ENCODE measurements at places on chromosomes 2 and 18. TPM values are rescaled to one million over a fixed set of nuclear protein-coding genes. Genes with fewer than 3 reads are reported as not detected.
A peak's percentile ranks its signal among the peaks of the same experiment; 100 is the strongest.

The TLX2 gene
- total RNA-seq = 0.53 TPM

The ADAM17 gene
- total RNA-seq = 32.7 TPM

The NPHP1 gene
- 0.64 TPM for total RNA-seq

The KHK gene
- 6.0 TPM for total RNA-seq

The KIAA2012 gene
- total RNA-seq = not detected

The EDAR gene
- 6.3 TPM for total RNA-seq

The FIGN gene
- not detected for total RNA-seq

The PLB1 gene
- total RNA-seq = 0.75 TPM

The ACTR3 gene
- total RNA-seq = 247 TPM

GRCh38 chr2:203790134-203790852 is 77.3 kb upstream of the CTLA4 start:
- no peak overlapping the region for H3K27ac ChIP-seq
- no peaks in the 10 kb centered on the region for H3K36me3 ChIP-seq
- H3K27me3 ChIP-seq = no peaks in the 10 kb centered on the region
- DNase-seq = no peak

DNA sequence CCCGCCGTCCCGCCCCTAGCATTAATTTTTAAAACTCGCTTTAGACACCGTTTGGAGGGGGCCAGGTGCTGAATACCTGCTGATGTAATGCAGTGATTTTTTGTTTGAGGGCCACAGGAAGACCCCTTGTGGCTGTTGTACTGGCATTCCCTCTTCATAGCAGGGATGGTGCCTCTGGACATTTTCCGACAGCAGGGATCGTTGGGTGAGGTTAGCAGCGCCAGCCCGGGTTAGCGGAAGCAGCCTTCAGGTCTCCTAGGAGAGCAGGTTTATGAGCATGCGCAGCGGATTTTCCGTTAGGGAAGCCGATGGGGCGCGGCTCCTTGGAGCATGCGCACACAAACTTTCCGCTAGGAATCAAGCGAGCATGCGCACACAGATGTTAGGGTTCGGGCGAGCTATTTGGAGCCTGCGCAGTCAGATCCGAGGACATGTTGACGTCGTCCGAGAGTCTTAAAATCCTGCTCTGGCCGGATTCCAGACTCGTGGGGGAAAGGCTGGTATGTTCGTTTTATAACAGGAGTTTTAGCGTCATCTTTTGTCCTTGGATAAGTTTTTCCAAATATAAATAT is 17.2 kb upstream of the C2orf74 start:
- H3K27me3 ChIP-seq = no peaks in the 10 kb centered on the region
- DNase-seq = peak; percentile 90
- peaks cover 10% of the 10 kb centered on the region for H3K4me1 ChIP-seq
- peaks cover 9% of the 10 kb centered on the region for H3K36me3 ChIP-seq
- peak overlapping the region; percentile 55 for H3K27ac ChIP-seq
- peak overlapping the region; percentile 85 for H3K4me3 ChIP-seq

DNA sequence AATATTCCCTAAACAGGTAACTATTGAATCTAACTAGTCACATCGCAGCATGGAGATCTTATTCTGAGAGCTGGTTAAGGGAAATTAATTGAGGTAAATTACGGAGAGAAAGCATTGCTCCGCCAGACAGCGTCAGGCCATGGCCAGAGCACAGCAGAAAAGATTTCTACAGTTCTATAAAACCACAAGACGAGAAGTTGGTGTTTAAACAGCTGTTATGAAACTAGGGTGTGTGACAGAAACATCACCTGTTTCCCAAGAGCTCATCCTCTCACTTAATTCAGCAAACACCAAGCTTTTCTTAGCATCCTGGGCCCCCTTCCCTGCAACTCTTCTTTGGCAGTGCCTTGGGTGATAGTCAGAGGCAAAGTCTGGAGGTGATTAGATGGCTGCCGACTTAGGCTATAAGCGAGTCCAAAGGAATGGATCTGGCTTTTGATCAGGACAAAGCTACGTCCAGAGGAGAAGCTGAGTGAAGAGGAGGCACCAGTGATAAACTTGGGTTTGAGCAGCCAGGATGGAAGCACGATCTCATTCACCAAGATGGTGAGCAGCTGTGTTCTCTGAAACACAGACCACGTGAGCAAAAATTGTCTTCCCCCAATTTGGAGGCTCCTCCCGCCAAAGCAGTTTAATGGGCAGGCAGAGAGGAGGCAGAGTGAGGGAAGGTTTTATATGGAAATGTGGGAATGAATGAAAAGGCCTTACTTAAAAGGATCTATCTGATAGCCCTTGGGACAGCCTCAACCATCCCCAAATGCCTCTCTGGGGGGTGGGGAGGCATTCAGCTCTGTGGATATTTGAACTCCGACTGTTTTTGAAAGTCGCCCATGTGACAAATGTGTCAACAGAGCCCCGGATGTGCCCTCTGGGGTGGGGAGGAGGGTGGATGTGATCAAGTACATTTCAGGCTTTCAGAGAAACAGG is 57.8 kb downstream of the PKDCC start:
- peak overlapping the region; percentile 48 for H3K4me3 ChIP-seq
- H3K27ac ChIP-seq = peak overlapping the region; percentile 100
- DNase-seq = peak; percentile 87
- H3K4me1 ChIP-seq = peaks cover 95% of the 10 kb centered on the region
- no peaks in the 10 kb centered on the region for H3K27me3 ChIP-seq

DNA sequence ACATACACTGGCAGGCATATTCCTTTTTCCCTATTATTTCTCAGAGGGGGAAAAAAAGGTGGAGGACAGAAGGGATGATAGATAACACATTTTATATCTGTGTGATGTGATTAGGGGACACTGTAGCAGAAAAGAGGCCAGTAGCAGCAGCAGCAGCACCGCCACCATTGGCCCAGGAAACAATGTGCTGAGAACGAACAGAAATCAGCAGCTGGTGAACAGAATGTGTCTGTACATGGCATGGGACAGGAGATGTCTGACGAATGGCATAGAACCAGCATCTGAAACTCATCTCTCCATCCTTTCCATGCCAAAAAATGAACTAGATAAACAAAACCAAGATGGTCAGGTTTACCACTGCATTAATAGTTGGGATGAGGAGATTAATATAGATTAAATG is 936.1 kb upstream of the ACVR2A start:
- no peak overlapping the region for H3K27ac ChIP-seq
- H3K27me3 ChIP-seq = no peaks in the 10 kb centered on the region
- no peak overlapping the region for H3K4me3 ChIP-seq
- H3K4me1 ChIP-seq = no peaks in the 10 kb centered on the region
- DNase-seq = no peak

GRCh38 chr2:143300536-143300935 is 171.3 kb downstream of the ARHGAP15 start:
- no peaks in the 10 kb centered on the region for H3K27me3 ChIP-seq
- no peak overlapping the region for H3K27ac ChIP-seq
- no peaks in the 10 kb centered on the region for H3K36me3 ChIP-seq
- H3K4me1 ChIP-seq = peaks cover 11% of the 10 kb centered on the region

DNA sequence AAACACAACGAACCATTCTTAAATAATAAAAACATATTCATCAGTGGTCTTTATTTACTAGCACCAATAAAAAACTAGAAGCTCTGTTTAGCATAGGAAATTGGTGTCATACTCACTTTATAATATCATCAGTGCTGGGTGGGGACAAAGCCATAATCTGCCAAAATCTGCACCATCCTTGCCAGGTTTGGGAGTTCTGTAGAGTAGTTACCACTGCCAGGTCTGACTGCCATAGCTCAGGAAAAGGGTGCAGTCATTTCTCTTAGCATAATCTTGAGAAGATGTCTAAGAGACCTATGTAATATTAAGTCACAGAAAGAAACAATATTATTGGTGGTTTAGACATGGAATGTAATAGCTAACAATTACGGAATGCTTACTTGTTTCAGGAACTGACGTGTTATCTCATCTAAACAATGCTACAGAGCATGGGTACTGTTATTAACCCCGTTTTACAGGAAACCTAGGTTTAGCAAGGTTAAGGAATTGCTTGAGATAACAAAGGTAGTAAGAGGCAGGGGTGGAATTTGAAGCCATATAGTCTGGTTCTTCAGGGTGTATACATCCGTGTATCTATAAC is 1.6 kb upstream of the MARCHF7 start:
- DNase-seq = no peak
- H3K4me1 ChIP-seq = peaks cover 36% of the 10 kb centered on the region
- H3K4me3 ChIP-seq = no peak overlapping the region
- H3K36me3 ChIP-seq = peaks cover 3% of the 10 kb centered on the region

- no peaks in the 10 kb centered on the region for H3K36me3 ChIP-seq
- H3K27ac ChIP-seq = no peak overlapping the region
- H3K27me3 ChIP-seq = no peaks in the 10 kb centered on the region
Observed at GRCh38 chr2:38152035-38152434, 76.1 kb upstream of the CYP1B1 start.

DNA sequence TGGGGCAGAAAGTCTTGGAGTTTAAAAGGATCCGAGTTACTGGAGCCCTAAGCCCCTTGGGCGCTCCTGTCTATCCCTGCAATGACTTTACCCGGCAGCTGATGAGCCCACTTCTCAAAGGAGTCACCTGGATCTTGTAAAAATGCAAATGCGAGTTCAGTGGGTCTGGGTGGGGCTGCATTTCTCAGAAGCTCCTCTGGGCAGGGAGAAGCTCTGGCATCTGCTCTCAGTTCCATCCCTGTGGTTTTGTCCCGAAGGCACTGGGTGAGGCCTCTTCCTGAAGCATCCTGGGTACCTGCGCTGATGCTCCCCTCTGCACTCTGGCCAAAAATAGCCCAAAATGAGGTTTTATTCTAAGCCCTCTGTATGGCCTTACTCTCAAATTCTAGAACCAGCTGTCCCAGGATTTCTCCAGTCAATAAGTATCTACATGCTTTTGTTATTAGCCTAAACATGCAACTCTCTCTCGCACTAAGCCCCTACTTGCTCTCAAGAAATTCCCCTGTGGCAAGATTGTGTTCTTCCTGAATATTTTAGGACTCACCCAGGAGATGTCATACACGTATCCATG is 167.8 kb upstream of the APCDD1 start:
- DNase-seq = no peak
- H3K27me3 ChIP-seq = no peaks in the 10 kb centered on the region
- H3K36me3 ChIP-seq = no peaks in the 10 kb centered on the region
- no peaks in the 10 kb centered on the region for H3K4me1 ChIP-seq
- H3K4me3 ChIP-seq = no peak overlapping the region

DNA sequence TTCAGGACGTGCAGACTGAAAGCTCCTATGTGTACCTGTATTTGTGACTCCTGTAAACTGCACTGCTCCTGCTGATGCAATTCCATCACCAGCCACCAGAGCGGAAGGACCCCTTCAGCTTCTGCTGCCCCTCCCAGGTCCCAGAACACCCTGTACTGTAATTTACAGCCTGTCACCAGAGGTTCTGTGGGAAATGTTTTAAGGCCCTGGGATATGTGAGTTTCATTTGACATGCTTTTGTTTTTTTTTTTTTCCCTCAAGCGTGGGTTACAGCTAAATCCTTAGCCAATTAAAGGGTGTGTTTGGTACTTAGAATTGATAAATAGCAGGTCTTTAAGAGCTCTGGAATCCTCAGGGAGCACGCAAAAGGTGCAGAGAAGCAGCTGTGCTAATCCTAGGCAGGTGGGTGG is 79.4 kb downstream of the KCTD1 start:
- H3K36me3 ChIP-seq = no peaks in the 10 kb centered on the region
- no peak overlapping the region for H3K27ac ChIP-seq
- H3K4me1 ChIP-seq = no peaks in the 10 kb centered on the region
- no peak overlapping the region for H3K4me3 ChIP-seq
- no peaks in the 10 kb centered on the region for H3K27me3 ChIP-seq

- no peaks in the 10 kb centered on the region for H3K27me3 ChIP-seq
- H3K27ac ChIP-seq = peak overlapping the region; percentile 60
- peaks cover 2% of the 10 kb centered on the region for H3K36me3 ChIP-seq
Observed at GRCh38 chr2:240568678-240569522, 616 bp downstream of the RNPEPL1 start.

GRCh38 chr2:173049831-173050230 is 25.8 kb upstream of the MAP3K20 start:
- no peak for DNase-seq
- no peaks in the 10 kb centered on the region for H3K36me3 ChIP-seq
- no peak overlapping the region for H3K4me3 ChIP-seq
- no peak overlapping the region for H3K27ac ChIP-seq
- H3K4me1 ChIP-seq = no peaks in the 10 kb centered on the region

DNA sequence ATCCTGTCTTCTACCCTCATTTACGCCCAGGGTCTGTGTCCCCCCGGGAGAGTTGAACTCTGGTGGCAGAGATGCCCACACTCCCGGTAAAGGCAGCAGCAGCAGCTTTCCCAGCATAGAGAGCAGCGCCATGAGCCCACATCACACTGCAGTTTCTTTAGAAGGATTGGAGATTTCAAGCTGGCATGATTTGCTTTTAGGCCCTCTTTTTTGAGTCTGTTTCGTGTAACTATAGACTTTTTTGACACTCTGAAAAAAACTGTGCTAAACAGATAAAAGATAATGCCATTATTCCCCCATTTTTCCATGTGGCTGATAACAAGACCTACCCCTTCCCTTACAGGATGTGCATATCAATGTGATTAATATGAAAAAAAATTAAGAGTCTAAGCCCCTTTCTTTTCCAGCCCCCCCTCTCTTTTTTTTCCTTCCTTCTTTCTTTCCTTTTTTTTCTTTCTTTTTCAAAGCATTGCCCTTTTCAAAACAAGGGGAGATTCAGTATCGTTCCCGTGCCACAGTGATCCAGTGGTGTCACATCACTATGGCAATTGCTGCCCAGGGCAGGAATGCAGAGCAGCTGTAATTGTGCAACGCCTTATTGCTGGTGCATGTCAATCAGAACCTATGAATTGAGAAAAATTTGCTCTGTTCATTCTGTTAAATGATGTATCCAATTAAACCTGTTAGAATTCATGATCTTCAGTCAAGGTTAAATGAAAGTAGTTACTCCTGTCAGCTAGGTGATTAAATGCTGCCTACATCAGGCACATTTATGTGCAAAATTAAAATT is 104.5 kb downstream of the CDCA7 start:
- DNase-seq = no peak
- H3K4me3 ChIP-seq = no peak overlapping the region
- H3K4me1 ChIP-seq = no peaks in the 10 kb centered on the region
- H3K27me3 ChIP-seq = no peaks in the 10 kb centered on the region

DNA sequence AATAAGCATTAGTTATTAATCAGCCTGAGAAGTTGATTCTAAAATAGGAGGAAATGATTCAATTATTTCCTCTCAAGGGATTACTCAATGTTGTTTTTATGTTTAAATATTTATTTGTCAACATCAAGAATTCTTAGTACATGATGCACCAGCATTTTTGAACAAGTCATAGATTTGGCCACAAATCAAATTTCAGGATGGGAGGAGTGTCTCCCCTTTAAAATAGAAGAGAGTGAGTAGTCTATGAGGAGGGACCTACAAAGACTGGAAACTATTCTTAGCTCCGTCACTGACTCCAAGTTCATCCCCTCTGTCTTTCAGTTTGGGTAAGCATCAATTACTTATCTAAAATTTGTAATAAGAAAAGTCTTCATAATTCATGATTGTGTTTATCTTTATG is 18.6 kb upstream of the IL18R1 start:
- DNase-seq = no peak
- H3K27ac ChIP-seq = no peak overlapping the region
- H3K4me1 ChIP-seq = no peaks in the 10 kb centered on the region
- H3K27me3 ChIP-seq = no peaks in the 10 kb centered on the region

Measured in CD4-positive, alpha-beta memory T cell (primary cell).